A549 treated with CpdA at 1 μM for 4 hours (cell line): ENCODE measurements at places on chromosomes 3 and 15. TPM values are rescaled to one million over a fixed set of nuclear protein-coding genes. Genes with fewer than 3 reads are reported as not detected.

The KIF7 gene
- 3.3 to 5.6 TPM (median 3.9 TPM) in 5 replicates for total RNA-seq

The SLC25A38 gene
- 37.3 to 45.5 TPM (median 39.3 TPM) in 5 replicates for total RNA-seq

The ECE2 gene
- total RNA-seq: not detected in 5 replicates

The SLC2A2 gene
- total RNA-seq: not detected in 5 replicates

The GPR62 gene
- total RNA-seq: 0.07 TPM in 1 of 5 replicates, not detected in the others

The C3orf49 gene
- total RNA-seq: not detected in 5 replicates

The TTLL13 gene
- 0.22 to 1.1 TPM (median 0.47 TPM) in 5 replicates for total RNA-seq

The FANCD2 gene
- 17.5 to 26.0 TPM (median 19.9 TPM) in 5 replicates for total RNA-seq

The CLPX gene
- total RNA-seq: 35.8 to 67.3 TPM (median 45.5 TPM) in 5 replicates

The TLR9 gene
- total RNA-seq: 0.08 TPM in 2 of 5 replicates, not detected in the others
